ENCODE measurements at places on chromosomes 3 and 15. TPM values are rescaled to one million over a fixed set of nuclear protein-coding genes. Genes with fewer than 3 reads are reported as not detected.

SI gene
- not detected for total RNA-seq

ASB14 gene
- not detected for total RNA-seq

PLA1A gene
- not detected for total RNA-seq

CPA3 gene
- not detected for total RNA-seq

SPRED1 gene
- 0.10 TPM for total RNA-seq

NUP210 gene
- total RNA-seq, result 153 TPM

CCR9 gene
- total RNA-seq, result 0.28 TPM

ATP13A5 gene
- not detected for total RNA-seq

FBXW12 gene
- not detected for total RNA-seq

IGDCC3 gene
- not detected for total RNA-seq

ARNT2 gene
- total RNA-seq, result not detected

MEX3B gene
- total RNA-seq, result 0.93 TPM

IL16 gene
- total RNA-seq, result 200 TPM

HCLS1 gene
- 380 TPM for total RNA-seq

WHAMM gene
- 11.1 TPM for total RNA-seq

SAMMSON gene
- not detected for total RNA-seq

GOLGA8R gene
- 4.2 TPM for total RNA-seq

RASA2 gene
- total RNA-seq, result 54.5 TPM

ATP8B4 gene
- total RNA-seq, result 19.9 TPM

LRRC2 gene
- total RNA-seq, result 0.35 TPM

STIMATE gene
- total RNA-seq, result 34.7 TPM

CFAP100 gene
- total RNA-seq, result not detected

MAGEL2 gene
- total RNA-seq, result not detected

REC114 gene
- not detected for total RNA-seq

PLD1 gene
- total RNA-seq, result 3.1 TPM

RLBP1 gene
- not detected for total RNA-seq

LRRC34 gene
- 5.6 TPM for total RNA-seq

TMEM212 gene
- total RNA-seq, result not detected

KNSTRN gene
- 54.2 TPM for total RNA-seq

ROPN1 gene
- total RNA-seq, result not detected

GREM1 gene
- not detected for total RNA-seq

PDZRN3 gene
- total RNA-seq, result not detected

MESP1 gene
- total RNA-seq, result 3.5 TPM

TEX55 gene
- total RNA-seq, result not detected

CACNA1D gene
- 2.5 TPM for total RNA-seq

ROBO1 gene
- not detected for total RNA-seq

GP5 gene
- total RNA-seq, result 1.3 TPM

ITIH1 gene
- total RNA-seq, result not detected

PEX5L gene
- 0.35 TPM for total RNA-seq

SLC9C1 gene
- not detected for total RNA-seq

ONECUT1 gene
- not detected for total RNA-seq

CYP1A1 gene
- 2.0 TPM for total RNA-seq

MCTP2 gene
- total RNA-seq, result 46.7 TPM

CSTA gene
- not detected for total RNA-seq

ZDHHC19 gene
- total RNA-seq, result 0.63 TPM

CDHR4 gene
- total RNA-seq, result not detected
